ENCODE measurements at places on chromosomes 6 and 20.
A peak's percentile ranks its signal among the peaks of the same experiment; 100 is the strongest.

DNA sequence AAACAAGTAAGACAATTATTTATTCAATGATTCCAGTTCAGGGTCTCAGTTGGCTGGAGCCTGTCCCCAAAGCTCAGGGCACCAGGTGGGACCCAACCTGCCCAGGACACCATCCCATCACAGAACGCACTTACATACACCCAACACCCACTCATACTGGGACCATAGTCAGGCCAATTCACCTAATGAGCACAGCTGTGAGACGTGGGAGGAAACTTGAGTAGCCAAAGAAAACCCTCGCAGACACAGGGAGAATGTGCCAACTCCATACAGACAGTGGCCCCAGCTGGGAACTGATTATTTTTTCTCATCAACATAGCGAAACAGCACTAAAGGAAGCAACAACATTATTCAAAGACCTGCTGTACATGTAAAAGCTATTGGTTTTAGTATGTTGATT is 58.6 kb upstream of the DOK5 start:
- no peak for DNase-seq

DNA sequence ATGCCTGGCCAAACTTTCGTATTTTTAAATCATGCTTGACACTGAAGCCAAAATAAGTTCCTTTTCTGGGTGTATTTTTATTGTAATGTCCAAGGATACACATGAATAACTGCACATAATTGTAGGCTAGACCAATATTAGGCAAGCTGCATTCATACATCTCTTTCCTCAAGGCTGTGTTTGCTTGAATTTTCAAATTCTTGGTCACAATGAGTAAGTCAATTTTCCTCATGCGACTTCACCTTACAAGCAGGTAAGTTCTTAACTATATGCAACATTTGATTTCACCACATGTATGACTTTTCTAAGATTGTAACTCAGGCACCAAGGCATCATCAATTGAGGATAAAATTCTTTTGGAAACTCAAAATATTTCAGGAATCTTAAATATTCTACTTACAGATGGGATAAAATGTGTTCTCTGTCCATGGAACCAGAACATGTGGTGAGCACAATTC is 112.4 kb upstream of the ZNF217 start:
- DNase-seq, result no peak

DNA sequence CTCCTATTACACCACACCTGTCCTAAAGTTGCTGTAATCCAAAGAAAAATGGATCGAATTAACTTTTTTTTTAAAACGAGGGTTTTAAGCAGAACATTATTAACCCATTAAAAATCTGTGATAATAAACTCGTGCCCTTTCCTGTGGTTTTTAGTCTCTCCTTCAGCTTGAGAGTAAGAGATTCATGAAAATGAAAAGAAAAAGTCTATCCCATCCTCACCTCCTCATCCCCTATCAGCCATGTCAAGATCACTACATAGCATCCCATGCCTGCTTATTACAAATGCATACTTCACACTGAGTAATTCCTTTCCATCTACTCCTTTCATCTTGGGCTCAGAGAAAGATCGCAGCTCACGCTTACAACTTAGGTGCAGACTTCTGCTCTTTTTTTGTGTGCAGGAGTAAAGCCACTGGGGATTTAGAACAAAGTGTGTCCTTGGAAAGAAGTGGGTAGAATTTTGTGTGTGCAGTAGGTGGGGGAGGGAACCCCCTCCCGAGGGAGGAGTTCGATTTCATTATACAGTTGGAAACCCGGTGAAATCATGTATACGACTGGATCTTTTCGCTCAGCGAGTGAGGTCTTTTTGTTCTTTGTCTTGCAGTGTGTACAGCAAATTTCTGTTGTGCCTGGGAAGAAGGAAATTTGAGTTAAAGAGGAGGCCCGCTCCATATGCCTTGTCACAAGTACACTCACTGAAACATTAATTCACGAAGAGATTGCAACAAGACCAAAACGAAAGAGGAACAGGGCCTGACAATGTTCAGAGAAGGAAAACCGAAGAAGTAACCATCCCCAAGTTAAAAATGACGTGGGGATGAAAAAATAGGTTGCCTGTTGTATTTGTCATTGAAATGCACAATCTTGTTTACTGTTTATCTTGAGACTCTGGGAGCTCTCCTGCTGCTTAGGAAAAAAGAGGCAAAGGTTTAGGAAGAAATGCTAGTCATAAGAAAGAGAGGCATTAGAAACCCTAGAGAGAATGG is 146.5 kb upstream of the ZNF217 start:
- no peak for DNase-seq

DNA sequence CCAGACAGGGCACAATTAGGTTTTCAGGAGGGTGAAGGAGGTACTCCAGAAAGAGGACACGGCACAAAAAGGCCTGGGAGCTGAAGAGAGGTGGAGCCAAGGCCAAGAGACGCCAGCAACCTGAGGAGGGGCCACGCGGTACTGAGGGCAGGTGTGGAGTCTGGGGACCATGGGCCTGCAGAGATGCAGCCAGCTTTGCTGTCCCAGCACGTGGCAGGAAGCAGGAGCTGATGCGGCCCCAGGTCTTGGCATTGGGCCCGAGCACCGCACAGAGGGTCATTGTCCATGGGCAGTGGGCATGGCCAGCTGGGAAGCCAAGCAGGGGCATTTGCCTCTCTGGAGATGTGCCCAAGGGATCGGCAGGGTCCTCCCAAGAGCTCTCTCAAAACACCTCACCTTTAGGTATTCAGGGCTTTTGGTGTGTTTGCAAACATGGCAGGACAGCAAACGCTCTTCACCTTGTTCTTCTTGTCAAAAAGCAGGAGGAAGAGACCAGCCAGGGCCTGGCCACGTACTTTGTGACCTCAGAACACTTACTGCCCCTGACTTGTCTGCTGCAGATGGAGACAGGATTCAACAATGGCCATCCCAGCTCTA is 1.4 kb upstream of the BPIFB1 start:
- DNase-seq, result no peak

DNA sequence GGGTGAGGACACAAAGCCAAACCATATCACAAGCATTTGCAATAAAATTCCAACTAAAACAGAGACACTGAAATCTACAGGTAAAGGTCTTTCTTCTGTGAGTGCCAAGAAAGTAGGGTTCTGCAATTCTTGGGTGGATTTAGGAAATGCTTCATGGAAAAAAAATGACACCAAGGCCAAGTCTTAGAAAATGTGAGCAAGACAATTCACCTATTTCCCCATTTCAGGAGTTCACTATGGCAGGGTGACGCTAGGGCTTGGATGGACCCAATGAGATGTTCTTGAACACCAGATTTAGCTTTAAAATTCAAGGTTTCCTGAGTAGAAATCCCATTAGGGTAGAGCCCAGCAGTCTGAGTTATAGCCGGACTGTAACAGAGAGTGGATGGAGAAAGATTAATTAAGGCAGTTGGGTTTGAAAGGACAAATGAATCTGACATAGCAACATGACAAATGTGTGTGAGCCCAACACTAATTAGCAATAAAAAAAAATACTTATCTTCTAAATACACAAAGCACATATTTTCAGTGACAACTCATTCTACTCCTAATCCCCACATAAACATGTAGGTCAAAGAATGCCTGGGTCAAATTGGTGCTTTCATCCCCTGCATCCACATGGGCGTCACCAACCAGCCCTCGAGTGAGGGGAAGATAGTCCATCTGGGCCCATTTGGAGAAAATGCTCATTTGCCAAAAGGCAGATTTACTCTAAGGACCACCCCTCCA is 180.4 kb upstream of the JARID2 start:
- DNase-seq, result no peak

- peak; percentile 3 for DNase-seq
These were observed 21.1 kb downstream of the SPTLC3 start for GRCh38 chr20:13029687-13030375.

GRCh38 chr20:17638835-17639407 is 43.1 kb downstream of the RRBP1 start:
- DNase-seq, result no peak

GRCh38 chr6:122405417-122405816 is 6.0 kb downstream of the HSF2 start:
- no peak for DNase-seq

DNA sequence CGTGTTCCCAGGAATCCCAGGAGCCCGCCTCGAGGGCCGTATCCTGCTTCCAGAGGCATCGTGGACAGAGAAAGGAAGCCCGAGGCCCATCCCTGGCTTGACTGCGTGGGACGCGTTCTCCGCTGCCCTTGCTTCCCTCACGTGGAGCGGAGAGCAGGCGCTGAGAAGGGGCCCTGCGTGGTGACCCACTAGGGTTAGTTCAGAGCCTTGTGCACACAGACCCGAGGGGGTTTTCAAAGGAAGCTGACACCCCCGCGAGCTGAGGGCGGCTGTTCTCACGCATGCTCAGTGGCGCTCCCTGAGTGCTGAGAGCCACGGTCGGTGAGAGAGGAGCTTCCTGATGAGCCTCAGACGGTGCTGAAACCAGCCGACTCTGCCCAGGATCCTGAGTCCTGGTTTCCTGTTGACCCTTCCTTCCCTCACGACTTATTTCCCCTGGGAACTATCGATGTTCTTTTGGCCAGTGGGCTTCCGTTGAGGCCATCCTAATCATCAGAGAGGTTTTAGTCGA is 28.9 kb upstream of the CCR6 start:
- peak; percentile 46 for DNase-seq

- no peak for DNase-seq
These were observed 36.3 kb downstream of the GSTA2 start for GRCh38 chr6:52726741-52727535.

- DNase-seq, result peak; percentile 64
These were observed 25.3 kb upstream of the TOP1 start for GRCh38 chr20:41003143-41003935.

DNA sequence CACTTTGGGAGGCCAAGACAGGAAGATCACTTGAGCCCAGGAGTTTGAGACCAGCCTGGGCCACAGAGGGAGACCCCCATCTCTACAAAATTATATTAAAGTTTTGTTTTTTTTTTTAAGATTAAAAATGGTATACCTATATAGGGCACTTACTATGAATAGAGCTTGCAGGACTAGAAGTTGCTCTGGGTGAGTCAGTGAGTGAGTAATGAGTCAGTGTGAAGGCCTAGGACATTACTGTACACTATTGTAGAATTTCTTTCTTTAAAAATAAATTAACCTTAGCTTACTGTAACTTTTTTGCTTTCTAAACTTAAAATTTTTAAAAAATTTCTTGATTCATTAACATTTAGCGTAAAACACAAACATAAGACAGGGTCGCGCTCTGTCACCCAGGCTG is 29.7 kb downstream of the STK35 start:
- DNase-seq, result no peak

GRCh38 chr6:47375426-47375825 is 65.7 kb upstream of the TNFRSF21 start:
- DNase-seq, result no peak

- no peak for DNase-seq
These were observed 67.2 kb upstream of the PHACTR1 start for GRCh38 chr6:12649325-12649724.

- DNase-seq, result no peak
These were observed 6.8 kb upstream of the ADTRP start for GRCh38 chr6:11785415-11785773.

DNA sequence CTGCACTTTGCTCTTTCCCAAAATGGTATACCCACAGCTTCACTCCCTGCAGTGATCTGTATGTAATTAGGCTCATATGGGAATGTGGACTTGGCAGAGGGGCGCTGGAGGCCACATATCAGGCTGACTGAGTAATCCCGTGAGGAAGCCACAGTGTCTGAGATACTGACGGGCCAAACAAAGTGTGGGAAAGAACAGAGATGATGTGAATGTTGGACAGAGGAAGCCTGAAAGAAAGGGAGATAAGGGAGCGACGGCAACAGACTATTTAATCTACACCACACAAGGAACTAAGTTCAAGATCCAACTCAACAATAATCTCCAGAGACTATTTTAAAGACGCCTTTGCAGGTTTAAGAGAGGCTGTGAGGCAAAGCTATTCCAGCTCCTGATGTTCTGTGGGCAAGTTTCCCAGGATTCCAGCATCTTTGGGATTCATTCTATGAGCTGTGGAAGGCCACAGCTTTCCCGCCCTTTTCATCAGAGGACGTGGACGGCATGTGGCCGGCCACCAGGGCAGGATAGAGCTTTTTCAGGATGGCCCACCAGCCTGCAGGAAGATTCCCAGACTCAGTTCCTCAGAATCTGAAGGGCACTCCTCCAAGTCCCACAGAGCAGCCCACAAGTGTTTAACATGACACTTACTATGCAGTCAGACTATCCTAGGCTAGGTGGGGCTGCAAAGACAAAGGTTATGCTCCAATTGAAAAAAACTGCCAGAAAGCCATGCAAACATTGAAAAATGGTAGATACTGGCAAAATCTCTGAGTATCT is 237.5 kb downstream of the ATXN1 start:
- DNase-seq, result no peak

- DNase-seq, result no peak
These were observed 89.3 kb upstream of the ZNFX1 start for GRCh38 chr20:49367113-49367512.

DNA sequence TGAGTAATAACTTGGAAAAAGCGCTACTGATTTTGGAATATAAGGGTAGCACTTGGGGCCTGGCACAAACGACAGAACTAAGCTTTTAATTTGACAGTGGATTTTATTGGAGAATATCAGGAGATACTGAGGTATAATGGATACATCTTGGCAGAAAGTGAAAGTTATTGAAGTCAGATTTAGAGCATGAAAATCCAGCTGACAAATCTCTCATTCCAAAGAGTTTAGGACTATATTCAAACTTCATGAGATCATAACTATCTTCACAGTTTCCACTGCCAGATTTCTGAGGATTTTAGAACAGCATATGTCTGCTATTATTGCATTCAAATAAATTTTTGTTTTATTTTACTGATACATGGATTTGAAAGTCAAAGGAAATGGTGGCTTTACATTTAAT is 132.3 kb upstream of the THEMIS start:
- DNase-seq, result no peak

DNA sequence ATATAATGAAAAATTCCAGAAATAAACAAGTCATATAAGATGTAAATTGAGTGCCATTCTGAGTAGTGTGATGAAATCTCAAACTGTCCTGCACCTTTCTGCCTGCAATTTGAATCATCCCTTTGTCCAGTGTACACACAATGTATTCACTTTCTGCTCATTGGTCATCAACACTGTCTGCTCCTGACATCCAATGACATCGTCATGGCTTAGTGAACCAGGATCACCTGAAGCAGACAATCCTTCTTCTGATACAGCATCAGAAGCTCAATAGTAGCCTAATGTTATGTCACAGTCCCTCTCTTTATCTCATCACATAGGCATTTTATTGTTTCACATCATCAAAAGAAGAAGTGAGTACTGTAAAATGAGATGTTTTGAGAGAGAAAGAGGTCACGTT is 366.3 kb downstream of the RFPL4B start:
- no peak for DNase-seq

GRCh38 chr20:41124451-41125094 is 12.8 kb upstream of the PLCG1 start:
- no peak for DNase-seq

GRCh38 chr6:81614292-81614691 is 138.2 kb downstream of the TENT5A start:
- no peak for DNase-seq

- DNase-seq, result no peak
These were observed 109.0 kb upstream of the MAFB start for GRCh38 chr20:40798066-40798465.

GRCh38 chr6:116764629-116764960 is 924 bp downstream of the FAM162B start:
- DNase-seq, result no peak

All from activated T-cell treated with anti-CD3 and anti-CD28 coated beads for 48 hours (primary cell).